ENCODE measurements at places on chromosomes 3 and 15.
A peak's percentile ranks its signal among the peaks of the same experiment; 100 is the strongest.

DNA sequence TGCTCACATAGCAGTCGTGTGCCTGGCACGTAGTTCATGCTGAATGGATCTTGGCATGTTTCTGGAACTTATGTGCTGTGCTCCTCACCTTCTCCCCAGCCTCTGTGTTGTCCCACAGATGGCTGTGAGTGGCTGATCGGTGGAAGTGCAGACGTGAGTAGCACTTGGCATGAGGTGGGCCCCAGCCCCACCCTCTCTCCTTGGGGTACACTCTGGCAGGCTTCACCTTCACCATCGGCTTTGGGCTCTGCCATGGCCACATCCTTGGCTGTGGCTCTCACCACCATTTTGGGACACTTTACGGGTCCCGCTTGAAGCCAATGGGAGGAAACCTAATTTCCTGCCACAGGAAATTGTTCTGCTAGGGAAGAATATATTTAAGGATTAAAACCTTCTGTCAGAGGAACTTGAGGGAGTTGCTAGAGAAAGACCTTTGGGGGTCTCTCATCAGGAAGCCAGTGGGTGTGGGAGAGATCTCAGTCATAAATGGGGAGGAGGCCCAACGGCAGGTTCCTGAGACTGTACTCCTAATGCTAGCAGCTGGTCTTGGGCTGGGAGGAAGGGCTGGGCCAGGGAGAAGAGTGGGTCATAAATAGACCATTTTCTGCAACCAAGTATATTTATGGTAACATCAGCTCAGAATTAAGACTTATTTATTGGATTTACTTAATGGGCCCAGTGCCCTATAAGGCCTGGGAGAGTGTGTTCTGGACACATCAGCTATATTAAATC, 92.3 kb downstream of the SMAD3 start:
- DNase-seq: no peak

- no peak for DNase-seq
Observed at GRCh38 chr15:71349336-71349735, 234.1 kb downstream of the THSD4 start.

DNA sequence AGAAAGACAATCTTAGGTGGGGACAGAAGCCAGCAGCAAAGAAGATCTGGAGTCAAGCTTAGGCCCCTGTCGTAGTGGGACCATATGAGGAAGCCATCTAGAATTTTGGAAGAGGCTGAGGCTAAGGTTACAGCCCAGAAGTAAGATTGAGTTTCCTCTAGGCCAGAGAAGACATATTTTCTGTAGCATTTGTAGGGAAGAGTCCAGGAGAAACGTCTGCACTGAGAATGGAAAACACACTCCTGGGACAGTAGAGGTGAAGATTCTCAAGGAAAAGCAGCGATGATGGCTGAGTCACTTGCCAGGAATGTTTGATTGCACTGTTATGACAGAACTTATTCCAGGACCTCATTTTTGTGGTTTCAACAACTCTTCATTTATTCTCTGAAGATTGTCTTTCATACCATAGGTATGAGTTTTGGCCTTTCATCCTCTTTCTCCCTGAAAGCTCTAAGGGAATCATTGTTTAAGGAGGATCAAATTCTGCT, 107.2 kb downstream of the GTPBP8 start:
- DNase-seq: no peak

DNA sequence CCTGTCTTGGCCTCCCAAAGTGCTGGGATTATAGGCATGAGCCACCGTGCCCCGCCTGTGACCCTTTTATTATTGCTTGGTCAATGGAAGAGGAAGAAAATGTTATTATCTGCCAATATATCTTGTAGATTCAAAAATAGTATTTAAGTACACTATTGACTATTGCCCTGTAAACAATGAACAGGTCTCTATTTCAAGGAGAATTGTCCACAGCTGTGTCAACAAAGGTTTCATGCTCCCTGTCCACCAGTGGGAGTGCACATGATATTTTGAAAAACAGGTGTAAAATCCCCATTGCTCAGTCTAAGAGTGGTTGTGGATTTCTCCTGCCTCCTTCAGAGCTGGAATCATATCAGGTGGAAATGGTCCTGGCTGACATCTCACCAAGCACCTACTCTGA, 36.5 kb upstream of the IGF1R start:
- no peak for DNase-seq

DNA sequence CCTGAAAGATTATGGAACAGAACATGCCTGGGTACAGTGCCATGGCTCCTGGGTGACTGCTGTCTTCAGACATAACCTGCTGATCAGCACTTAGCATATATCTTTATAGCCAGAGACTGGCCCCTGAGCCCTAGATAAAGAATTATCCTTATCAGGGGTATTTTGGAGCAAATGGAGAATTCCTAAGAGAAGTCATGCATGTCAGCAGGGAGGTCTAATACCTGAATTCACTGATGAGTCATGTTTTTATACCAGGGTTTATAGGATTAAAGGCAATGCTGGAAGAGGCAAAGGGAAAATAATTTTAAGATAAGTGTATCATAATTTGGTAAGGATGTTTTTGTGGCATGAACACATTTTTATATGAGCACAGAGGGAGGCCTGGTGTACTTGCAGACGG, 159.8 kb downstream of the ADAMTSL3 start:
- DNase-seq: no peak

GRCh38 chr3:34357461-34357860, 559.0 kb downstream of the PDCD6IP start:
- no peak for DNase-seq

DNA sequence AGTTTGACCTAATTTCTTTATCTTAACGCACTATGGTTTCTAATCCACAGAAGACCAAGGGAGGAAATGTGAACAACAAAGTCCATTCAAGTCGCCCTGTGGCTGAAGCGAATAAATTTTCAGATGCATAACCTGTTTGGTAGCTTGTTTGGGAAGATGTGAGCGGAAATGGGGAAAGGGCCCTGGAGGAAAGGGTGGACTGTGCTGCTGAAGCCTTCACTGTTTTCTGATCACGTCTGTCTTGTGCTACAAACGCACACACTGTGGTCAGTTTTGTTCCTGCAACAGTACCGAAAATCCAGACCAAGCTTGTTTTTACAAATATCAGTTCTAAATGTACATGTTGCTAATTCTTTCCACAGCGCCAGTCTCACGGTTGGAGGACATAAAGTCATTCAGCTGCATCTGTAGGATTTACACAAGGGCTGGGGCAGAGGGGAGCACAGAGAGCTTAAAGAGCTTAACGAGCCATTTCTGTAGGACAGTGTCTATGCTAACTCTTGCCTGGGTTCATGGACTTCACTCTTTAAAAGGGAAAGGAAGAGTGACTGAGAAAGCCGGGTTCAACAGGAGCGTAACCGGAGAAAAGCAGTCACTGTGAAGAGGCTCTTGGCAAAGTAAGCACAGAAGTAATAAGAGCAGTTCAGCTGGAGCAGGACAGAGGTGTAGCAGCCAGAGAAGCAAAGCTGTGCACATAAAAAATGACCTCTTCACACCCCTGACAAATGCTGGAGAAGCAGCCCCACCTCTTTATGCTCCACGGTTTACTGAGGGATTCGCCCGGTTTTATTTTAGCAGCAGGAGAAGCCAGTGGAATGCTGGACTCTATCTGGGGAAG, 66.6 kb downstream of the USF3 start:
- no peak for DNase-seq

DNA sequence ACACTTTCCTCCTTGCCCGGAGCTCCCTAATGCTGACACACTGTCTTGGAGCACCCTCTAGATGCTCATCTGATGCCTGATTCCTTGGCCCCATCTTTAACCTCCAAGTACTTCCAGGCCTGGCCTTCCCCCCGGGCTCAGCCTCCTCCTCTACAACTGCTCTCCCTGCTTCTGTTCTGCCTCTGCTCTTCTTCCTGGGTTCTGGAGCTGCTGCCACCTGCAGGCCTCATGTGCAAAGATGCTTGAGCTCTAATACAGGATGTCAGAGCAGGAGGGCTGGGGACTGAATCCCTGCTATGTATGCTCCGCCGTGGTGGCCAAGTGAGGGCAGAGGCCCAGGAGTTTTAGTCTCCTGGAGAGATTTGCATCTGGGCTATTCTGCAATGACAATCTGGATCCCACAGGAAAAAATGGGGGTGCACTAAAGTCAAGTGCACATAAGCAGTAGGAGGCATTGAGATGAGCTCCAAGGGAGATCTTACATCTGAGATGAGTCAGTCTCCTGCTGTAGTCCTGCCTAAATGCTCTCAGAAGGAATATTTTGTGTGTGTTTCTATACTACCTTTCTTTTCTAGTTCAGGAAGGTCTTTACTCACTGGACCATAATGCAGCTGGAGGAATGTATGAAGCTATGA, 296.3 kb downstream of the UACA start:
- peak; percentile 42 for DNase-seq

DNA sequence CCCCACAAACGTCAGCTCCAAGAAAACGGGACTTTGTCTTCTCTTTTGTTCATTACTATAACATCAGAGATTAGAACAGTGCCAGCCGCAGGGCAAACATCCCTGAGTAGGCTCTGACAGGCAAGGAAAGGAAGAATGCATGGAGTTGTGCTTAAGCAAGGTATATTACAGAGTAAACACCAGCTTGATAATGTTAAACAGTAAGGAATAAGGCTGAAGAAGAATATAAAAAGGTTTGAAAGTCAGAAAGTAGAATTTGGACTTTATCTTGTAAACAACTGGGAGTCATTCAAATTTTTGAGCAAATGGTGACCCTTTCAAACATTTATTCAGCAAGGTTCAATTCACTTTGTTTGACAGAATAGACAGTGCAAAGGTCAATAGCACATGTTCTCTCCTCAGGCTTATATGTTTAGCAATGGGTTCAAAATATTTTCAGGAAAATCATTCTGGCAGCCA, 11.0 kb downstream of the GABPB1 start:
- no peak for DNase-seq
